GM23338 (cell line): ENCODE measurements at places on chromosomes 5 and 9. TPM values are rescaled to one million over a fixed set of nuclear protein-coding genes. Genes with fewer than 3 reads are reported as not detected.

Gene LCN10
- 0.45 and 9.8 TPM in 2 replicates for total RNA-seq

Gene ROPN1L
- 1.0 TPM in 1 of 2 replicates, not detected in the other for total RNA-seq

Gene SOX30
- total RNA-seq: 1.3 and 1.4 TPM in 2 replicates

Gene ITK
- total RNA-seq: not detected in 2 replicates

Gene TLE1
- 125 and 132 TPM in 2 replicates for total RNA-seq

Gene SYNPO
- 1.3 and 3.0 TPM in 2 replicates for total RNA-seq

Gene ALDH1A1
- total RNA-seq: 2.7 and 3.4 TPM in 2 replicates

Gene EPB41L4A
- 3.4 and 6.0 TPM in 2 replicates for total RNA-seq

Gene PRELID2
- 9.8 and 13.1 TPM in 2 replicates for total RNA-seq

Gene FSTL4
- 1.4 and 2.2 TPM in 2 replicates for total RNA-seq

Gene DOLK
- total RNA-seq: 20.2 and 21.3 TPM in 2 replicates

Gene ZBTB34
- 21.9 and 23.7 TPM in 2 replicates for total RNA-seq

Gene F2R
- total RNA-seq: 20.3 and 26.0 TPM in 2 replicates

Gene NR5A1
- 0.21 and 5.7 TPM in 2 replicates for total RNA-seq

Gene CCDC152
- 13.9 and 16.2 TPM in 2 replicates for total RNA-seq

Gene CCL21
- not detected in 2 replicates for total RNA-seq

- no peak for DNase-seq
Measured at GRCh38 chr9:132857031-132857430, 21.1 kb downstream of the AK8 start.

DNA sequence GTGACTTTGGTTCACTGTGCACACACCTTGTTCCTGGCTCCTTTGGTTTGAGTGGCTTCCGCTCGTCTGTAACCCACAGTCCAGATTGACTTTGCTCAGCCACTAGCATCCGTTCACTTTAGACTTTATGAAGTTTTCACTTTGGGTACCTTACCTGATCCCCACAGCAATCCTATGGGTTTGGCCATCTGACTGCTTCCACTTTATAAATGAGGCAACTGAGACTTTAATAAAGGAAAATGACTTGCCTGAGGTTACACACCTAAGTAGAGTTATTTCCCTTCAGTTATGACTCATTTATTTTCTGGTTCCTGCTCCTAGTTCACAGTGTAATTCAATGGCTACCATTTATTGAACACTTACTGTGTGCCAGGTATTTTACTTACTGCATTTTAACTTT is 94.2 kb upstream of the SAP30L start:
- DNase-seq: no peak

DNA sequence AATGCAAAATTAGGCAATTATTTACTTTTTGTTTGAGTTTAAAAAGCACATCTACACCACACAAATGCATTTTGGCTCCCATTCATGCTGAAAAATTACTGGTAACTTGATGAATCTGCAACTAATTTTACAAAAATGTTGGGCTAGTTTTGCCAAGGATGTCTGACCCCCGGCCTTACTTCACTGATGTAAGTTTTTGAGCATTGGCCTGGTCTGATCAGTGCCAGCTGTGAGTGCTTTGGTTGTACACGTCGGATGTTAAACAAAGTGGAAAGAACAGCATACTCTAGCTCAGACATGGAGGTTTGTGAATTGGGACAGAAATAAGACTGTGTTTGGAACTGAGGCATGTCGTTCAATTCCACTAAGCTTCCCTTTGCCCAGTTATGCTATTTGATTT is 1044.2 kb downstream of the TLE4 start:
- no peak for DNase-seq

DNA sequence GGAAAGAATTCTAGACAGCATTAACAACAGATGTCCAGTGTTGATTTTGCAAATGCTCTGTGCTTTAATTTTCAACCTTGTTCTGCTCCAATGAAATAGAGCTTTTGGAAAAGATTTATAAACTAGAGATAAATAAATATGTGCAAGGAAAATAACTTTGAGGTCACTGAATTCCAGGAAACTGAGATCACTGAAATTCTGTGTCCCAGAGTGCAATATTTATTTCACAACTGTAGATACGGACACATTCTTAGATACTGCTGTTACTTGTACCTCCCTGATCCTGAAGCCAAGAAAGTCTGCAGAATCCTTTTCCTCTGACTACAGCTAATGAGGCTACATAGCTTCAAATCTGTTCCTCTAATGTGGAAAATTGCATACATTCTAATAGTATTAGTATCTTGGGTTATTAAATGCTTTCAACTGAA is 222.9 kb downstream of the DOCK8 start:
- DNase-seq: no peak

GRCh38 chr5:16897284-16897704 is 38.8 kb downstream of the MYO10 start:
- DNase-seq: peak; percentile 36

DNA sequence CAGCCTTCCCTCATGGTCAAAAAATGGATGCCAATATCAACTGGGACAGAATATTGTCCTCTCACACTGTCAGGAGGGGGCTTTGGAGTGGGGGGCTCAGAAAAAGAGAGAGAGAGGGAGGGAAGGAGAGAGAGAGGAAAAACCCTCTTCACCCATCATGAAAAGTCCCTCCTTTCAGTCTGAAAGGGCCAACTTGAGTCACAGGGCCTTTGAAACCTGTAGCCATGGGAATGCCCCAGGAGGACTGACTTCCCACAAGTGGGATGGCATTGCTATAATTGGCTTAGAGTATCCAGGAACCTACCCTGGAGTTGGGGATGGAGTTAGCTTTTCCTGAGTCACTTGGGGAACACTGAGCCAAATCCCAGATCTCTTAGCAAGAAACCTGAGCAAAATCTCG is 41.2 kb downstream of the DNAJC21 start:
- no peak for DNase-seq

DNA sequence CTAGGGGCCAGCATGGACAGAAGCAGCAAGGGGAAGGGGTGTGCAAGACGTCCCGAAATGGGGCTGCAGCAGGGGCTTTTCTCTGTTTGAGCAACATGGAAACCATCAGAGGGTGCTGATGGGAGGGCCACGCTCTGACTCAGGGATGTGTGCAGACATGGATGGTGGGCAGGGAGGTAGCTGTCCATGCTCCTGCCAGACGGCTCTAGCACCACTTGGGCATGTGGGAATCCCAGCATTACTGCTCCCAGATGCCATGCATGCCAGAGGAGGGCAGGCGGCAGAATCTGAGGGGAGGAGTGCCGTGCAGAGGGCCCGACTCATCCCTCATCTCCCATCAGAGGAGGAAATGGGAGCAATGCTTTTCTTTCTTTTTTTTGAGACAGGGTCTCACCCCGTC is 45.6 kb upstream of the SLC25A51 start:
- no peak for DNase-seq

GRCh38 chr9:37801959-37802711 is 1.5 kb downstream of the DCAF10 start:
- no peak for DNase-seq

GRCh38 chr9:13446938-13447842 is 167.7 kb upstream of the MPDZ start:
- no peak for DNase-seq

DNA sequence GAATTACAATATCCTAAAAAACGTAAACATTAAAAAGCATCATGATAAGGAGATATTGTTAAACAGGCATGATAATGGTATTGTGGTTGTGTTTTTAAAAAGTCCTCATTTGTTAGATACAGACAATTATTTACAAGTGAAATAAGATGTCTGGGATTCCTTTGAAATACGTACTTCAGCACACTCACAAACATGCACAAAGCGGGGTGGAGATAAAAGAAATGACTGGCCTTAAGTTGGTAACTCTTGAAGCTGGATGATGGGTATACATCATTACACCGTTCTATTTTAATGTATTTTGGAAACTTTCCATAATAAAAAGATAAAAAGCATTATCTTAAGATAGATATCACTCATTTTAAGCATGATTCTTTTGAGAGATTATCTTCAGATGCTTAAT is 1.0 kb downstream of the FAM200C start:
- no peak for DNase-seq

- DNase-seq: no peak
Measured at GRCh38 chr5:36599986-36600779, 6.2 kb upstream of the SLC1A3 start.

- DNase-seq: no peak
Measured at GRCh38 chr5:56517011-56517416, 283.9 kb upstream of the ANKRD55 start.

DNA sequence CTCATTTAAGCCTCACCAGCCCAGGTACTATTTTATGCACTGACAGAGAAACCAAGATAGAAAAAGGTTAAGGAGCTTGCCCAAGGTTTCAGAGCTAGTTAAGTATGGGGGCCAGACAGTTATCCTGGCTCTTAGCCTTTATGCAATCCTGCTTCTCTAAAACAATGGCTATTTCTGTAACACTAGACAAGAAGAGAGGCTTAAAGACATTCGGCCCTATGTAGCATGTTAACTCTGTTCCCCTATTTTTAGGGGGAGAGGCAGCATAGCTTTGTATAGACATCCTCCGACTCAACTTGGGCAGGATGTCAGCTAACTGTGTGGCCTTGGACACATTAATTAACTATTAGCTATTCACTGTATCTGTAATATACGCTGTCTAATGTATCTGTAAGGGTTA is 54.6 kb downstream of the LHFPL2 start:
- DNase-seq: no peak

- DNase-seq: no peak
Measured at GRCh38 chr9:17695482-17695881, 116.6 kb downstream of the SH3GL2 start.

DNA sequence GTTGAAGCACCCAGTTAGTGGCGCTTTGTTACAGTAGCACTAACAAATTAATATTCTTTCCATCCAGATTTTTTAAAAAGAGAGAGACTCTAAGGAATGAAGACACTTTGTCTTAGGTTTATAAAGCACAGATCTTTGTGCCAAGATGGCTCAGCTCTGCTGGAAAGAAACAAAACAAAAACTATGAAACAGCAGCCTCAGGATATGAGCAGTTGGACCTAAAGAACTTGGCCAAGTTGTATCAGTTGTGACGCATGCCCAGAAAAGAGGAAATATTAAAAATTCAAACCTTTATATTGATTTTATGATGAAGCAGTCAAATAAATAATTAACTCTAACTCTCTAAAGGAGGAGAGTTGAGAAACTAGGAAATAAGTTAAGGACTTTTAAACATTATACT is 427.2 kb downstream of the SPOCK1 start:
- no peak for DNase-seq

GRCh38 chr9:133713150-133713959 is 24.8 kb downstream of the SARDH start:
- DNase-seq: no peak

DNA sequence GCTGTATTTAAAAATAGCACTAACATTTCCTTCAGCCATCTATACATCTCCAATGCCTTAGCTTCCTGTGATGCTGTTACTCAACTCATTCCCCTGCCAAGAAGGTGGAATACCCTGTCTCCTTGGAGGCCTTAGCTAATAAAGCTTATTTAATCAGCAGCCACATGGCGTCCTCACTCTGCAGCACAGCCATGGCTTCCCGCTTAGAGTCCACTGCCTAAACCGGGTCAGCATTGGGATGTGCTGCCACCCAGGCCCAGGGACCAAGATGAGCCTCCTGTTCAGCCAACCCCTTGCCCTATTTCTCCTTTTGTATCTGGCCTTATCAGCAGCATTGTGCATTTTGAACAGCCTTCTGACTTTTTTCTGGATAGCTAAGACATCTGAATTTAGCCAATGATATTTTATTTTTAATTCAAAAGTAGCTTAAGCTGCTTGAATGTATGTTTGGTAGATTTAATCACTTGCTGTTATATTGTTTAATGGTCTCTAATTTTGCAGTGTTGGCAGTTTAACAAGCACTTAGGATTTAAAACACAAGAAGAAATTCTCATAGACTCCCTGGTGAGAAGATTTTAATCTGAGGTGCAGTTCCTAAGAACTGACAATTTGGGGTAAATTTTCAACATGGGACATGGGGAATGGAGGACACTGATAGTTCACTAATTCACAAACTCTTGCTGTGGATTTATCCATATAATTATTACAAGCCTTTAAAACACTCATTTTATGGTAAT is 113.0 kb downstream of the RPS23 start:
- peak; percentile 53 for DNase-seq

GRCh38 chr9:33459115-33459514 is 11.7 kb upstream of the AQP3 start:
- DNase-seq: no peak

DNA sequence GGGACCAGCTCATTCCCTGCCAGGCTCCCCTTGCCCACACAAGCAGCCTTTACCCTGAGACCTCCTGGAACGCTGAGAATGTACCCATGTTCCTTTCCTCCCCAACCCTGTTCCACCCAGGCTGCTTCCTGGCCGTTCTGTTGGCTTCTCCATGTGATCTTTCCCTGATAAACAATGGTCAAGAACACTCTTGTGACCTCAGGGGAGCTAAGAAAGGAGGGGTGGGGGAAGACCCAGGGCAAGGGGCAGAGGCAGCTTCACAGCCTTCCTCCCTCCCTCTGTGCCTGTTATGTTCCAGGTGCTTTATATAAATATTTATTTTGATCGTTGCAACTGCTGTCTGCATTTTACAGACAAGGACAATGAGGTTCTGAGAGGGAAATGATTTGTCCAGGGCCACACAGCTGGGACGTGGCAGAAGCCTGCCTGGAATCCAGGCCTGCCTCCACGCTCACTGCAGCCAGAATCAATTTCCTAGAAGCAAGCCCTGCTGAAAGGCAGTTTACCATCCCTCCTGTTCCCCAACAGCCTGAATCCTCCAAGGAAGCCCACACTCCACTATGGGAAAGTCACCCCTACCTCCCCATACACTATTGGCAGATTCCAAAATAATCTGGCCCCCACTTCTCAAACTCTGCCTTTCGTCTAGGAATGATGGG is 3.9 kb downstream of the SHROOM1 start:
- DNase-seq: peak; percentile 26

- no peak for DNase-seq
Measured at GRCh38 chr9:113380869-113381378, 4.1 kb upstream of the HDHD3 start.

GRCh38 chr5:68708156-68708841 is 385.5 kb upstream of the SLC30A5 start:
- DNase-seq: no peak

DNA sequence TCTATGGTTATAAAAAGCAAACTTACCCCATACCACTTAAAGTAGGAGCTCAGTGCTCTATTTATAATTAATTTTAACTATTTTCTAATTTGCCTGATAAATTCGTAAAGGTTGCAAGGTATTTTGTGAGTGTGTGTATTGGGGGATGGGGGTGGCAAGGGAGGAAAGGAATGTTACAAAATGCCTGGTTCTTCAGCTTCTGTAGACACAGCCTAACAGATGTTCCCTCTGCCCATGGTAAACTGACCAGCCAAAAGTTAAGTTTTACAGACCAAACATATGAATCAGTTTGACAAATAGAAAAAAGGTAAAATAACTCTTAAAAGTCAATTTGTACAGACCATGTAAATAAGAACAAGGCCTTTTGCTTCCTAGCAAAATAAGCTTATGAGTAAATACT is 232.6 kb downstream of the KIAA0825 start:
- peak; percentile 57 for DNase-seq

- peak; percentile 74 for DNase-seq
Measured at GRCh38 chr9:86614871-86615849, 260.9 kb upstream of the TUT7 start.

- DNase-seq: no peak
Measured at GRCh38 chr5:132770476-132771159, 6.4 kb downstream of the SEPTIN8 start.
